ENCODE measurements at places on chromosomes 13 and 19. TPM values are rescaled to one million over a fixed set of nuclear protein-coding genes. Genes with fewer than 3 reads are reported as not detected.
A peak's percentile ranks its signal among the peaks of the same experiment; 100 is the strongest.

GRCh38 chr19:55687281-55688201, 12.5 kb downstream of the EPN1 start:
- no peaks in the 10 kb centered on the region for H3K27me3 ChIP-seq
- peak; percentile 83 for DNase-seq
- H3K4me1 ChIP-seq, result peaks cover 39% of the 10 kb centered on the region
- peaks cover 33% of the 10 kb centered on the region for H3K36me3 ChIP-seq
- peak overlapping the region; percentile 82 for H3K27ac ChIP-seq

- DNase-seq, result no peak
- H3K36me3 ChIP-seq, result peaks cover 6% of the 10 kb centered on the region
- H3K4me3 ChIP-seq, result no peak overlapping the region
- no peak overlapping the region for H3K27ac ChIP-seq
- H3K27me3 ChIP-seq, result no peaks in the 10 kb centered on the region
These were observed 59.5 kb downstream of the DPF1 start for GRCh38 chr19:38164526-38164925.

GRCh38 chr13:73715114-73715910, 418.9 kb downstream of the KLF12 start:
- peak overlapping the region; percentile 22 for H3K27ac ChIP-seq
- no peak overlapping the region for H3K4me3 ChIP-seq
- no peaks in the 10 kb centered on the region for H3K36me3 ChIP-seq
- DNase-seq, result no peak

DNA sequence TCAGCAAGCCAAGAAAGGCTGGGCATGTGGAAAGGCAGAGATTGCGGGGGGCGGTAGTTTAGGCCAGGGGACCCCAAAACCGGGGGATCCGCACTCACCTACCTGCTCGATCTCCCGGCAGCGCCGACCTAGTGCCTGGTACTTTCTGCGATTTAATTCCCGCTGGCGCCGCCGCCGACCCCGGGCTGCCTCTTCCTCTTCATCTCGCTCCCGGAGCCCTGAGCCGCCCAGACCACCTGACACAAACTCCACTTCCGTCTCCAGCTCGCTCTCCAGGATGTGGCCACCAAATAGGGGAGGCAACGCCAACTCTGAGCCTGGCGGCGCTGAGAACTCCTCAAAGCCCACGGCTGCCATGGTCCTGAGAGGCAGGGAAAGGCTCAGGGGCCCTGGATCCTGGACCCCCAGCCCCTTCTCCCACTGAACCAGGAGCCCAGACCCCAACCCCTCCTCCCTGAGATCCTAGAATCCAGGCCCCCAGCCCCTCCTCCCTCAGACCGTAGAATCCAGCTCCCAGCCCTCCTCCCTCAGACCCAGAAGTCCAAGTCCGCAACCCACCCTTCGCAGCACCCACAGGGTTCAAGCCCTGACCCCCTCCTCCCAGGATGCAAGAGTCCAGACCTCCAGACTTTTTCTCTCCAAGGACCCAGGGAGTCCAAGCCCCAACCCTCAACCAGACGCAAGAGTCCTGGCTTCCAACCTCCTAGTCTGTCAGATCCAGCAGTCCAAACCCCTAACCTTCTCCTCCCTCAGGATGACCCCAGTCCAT, 933 bp downstream of the TFPT start:
- no peaks in the 10 kb centered on the region for H3K27me3 ChIP-seq
- peak; percentile 53 for DNase-seq
- peak overlapping the region; percentile 66 for H3K4me3 ChIP-seq

DNA sequence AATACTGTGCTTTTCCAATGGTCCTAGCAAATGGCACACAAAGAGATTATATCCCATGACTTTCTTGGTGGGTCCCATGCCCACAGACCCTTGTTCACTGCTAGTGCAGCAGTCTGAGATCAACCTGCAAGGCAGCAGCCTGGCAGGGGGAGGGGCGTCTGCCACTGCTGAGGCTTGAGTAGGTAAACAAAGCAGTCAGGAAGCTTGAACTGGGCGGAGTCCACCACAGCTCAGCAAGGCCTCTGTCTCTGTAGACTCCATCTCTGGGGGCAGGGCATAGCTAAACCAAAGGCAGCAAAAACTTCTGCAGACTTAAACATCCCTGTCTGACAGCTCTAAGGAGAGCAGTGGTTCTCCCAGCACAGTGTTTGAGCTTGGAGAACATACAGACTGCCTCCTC, 82.9 kb downstream of the ZNF737 start:
- H3K27me3 ChIP-seq, result no peaks in the 10 kb centered on the region
- no peak overlapping the region for H3K27ac ChIP-seq
- DNase-seq, result no peak
- H3K4me1 ChIP-seq, result no peaks in the 10 kb centered on the region
- no peaks in the 10 kb centered on the region for H3K36me3 ChIP-seq

GRCh38 chr13:59178344-59178743, 985.4 kb downstream of the DIAPH3 start:
- DNase-seq, result no peak
- H3K27me3 ChIP-seq, result no peaks in the 10 kb centered on the region
- no peak overlapping the region for H3K4me3 ChIP-seq
- H3K27ac ChIP-seq, result no peak overlapping the region
- H3K4me1 ChIP-seq, result no peaks in the 10 kb centered on the region

GRCh38 chr13:79631051-79631659, 150.2 kb downstream of the NDFIP2 start:
- no peak for DNase-seq
- H3K27me3 ChIP-seq, result no peaks in the 10 kb centered on the region
- no peaks in the 10 kb centered on the region for H3K36me3 ChIP-seq
- no peaks in the 10 kb centered on the region for H3K4me1 ChIP-seq

DNA sequence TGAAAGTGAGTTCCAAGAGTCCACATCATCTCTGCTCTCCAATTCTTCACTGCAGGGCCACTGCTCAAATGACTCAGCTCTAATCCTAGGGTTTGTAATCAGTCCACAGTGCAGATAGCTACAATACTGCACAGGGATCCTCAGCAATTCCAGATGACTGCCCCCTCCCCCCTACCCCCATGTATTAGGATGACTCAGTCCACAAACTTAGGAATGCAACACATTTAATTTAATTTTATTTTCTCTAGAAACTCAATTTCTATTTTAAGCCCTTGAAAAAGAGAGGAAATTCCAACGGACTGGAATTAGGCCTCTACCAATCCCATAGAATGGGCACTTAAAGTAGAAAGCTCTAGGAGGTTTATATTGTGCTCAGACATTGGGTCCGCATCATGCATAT, 173.8 kb upstream of the SOX21 start:
- H3K27me3 ChIP-seq, result no peaks in the 10 kb centered on the region
- H3K36me3 ChIP-seq, result no peaks in the 10 kb centered on the region
- no peaks in the 10 kb centered on the region for H3K4me1 ChIP-seq

GRCh38 chr19:17602872-17603510, 47.5 kb downstream of the COLGALT1 start:
- peaks cover 6% of the 10 kb centered on the region for H3K27me3 ChIP-seq
- H3K27ac ChIP-seq, result no peak overlapping the region
- H3K4me3 ChIP-seq, result no peak overlapping the region
- no peaks in the 10 kb centered on the region for H3K36me3 ChIP-seq
- no peak for DNase-seq

DNA sequence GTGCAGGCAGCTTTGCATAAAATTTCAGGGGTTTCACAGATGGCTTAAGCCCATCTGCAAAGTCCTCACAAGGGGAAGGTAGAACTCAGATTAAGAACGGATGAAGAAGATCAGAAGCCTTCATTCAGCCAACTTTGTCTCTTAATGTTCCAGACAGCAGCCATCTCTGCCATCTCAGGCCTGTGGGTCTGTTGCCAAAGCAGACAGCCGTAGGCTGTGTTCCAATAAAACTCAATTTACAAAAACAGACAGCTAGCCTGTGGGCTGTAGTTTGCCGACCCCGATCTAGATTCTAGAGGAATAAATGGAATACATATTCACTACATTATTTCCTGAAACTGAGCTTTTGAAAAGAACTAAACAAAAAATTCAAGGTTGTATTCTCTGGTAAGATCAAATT, 3.8 kb downstream of the DCUN1D2 start:
- H3K27me3 ChIP-seq, result no peaks in the 10 kb centered on the region
- H3K36me3 ChIP-seq, result no peaks in the 10 kb centered on the region
- H3K27ac ChIP-seq, result no peak overlapping the region
- H3K4me1 ChIP-seq, result peaks cover 7% of the 10 kb centered on the region

GRCh38 chr13:113915012-113915763, 51.3 kb upstream of the GAS6 start:
- no peak overlapping the region for H3K27ac ChIP-seq
- H3K4me3 ChIP-seq, result no peak overlapping the region
- H3K27me3 ChIP-seq, result no peaks in the 10 kb centered on the region

- H3K27ac ChIP-seq, result no peak overlapping the region
- no peaks in the 10 kb centered on the region for H3K36me3 ChIP-seq
- DNase-seq, result no peak
- H3K27me3 ChIP-seq, result no peaks in the 10 kb centered on the region
These were observed 7.8 kb upstream of the ATP12A start for GRCh38 chr13:24672141-24673132.

- H3K27ac ChIP-seq, result no peak overlapping the region
- H3K27me3 ChIP-seq, result no peaks in the 10 kb centered on the region
- no peaks in the 10 kb centered on the region for H3K36me3 ChIP-seq
- H3K4me1 ChIP-seq, result no peaks in the 10 kb centered on the region
- no peak for DNase-seq
These were observed 43.3 kb upstream of the C13orf46 start for GRCh38 chr13:114017028-114017630.

- no peaks in the 10 kb centered on the region for H3K36me3 ChIP-seq
- no peaks in the 10 kb centered on the region for H3K27me3 ChIP-seq
- no peaks in the 10 kb centered on the region for H3K4me1 ChIP-seq
- H3K4me3 ChIP-seq, result no peak overlapping the region
- H3K27ac ChIP-seq, result no peak overlapping the region
These were observed 188.4 kb downstream of the ITGBL1 start for GRCh38 chr13:101640788-101641400.

- H3K27ac ChIP-seq, result no peak overlapping the region
- no peaks in the 10 kb centered on the region for H3K4me1 ChIP-seq
- no peaks in the 10 kb centered on the region for H3K36me3 ChIP-seq
- no peak overlapping the region for H3K4me3 ChIP-seq
- H3K27me3 ChIP-seq, result no peaks in the 10 kb centered on the region
These were observed 103.7 kb upstream of the USP29 start for GRCh38 chr19:57016076-57016475.

- no peaks in the 10 kb centered on the region for H3K27me3 ChIP-seq
- no peaks in the 10 kb centered on the region for H3K36me3 ChIP-seq
- no peak overlapping the region for H3K4me3 ChIP-seq
- DNase-seq, result no peak
- no peaks in the 10 kb centered on the region for H3K4me1 ChIP-seq
- no peak overlapping the region for H3K27ac ChIP-seq
These were observed 209.6 kb downstream of the OLFM4 start for GRCh38 chr13:53238261-53238660.

DNA sequence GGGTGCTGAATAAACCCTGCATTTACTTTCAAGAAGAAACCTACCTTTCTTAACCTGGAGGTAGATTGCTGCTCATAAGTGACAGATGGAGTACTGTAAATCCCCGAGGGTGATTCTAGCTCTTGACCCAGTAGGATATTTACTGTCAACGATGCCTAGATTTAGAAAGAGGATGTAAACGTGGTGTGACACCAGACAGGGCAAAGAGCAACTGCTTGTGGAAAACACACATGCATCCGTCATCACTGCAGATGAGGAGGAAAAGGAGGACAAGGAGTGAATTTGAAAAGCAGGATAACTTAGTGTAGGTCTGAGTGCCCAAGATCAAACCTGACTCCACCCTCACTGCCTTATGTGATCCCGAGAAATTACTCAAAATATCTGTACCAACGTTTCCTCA, 9.8 kb upstream of the CLN5 start:
- H3K4me1 ChIP-seq, result peaks cover 5% of the 10 kb centered on the region
- no peaks in the 10 kb centered on the region for H3K36me3 ChIP-seq
- H3K27ac ChIP-seq, result no peak overlapping the region
- no peaks in the 10 kb centered on the region for H3K27me3 ChIP-seq

GRCh38 chr19:29277102-29277501, 64.2 kb upstream of the UQCRFS1 start:
- no peaks in the 10 kb centered on the region for H3K27me3 ChIP-seq
- H3K4me3 ChIP-seq, result no peak overlapping the region
- no peaks in the 10 kb centered on the region for H3K36me3 ChIP-seq
- no peak for DNase-seq
- no peak overlapping the region for H3K27ac ChIP-seq

DNA sequence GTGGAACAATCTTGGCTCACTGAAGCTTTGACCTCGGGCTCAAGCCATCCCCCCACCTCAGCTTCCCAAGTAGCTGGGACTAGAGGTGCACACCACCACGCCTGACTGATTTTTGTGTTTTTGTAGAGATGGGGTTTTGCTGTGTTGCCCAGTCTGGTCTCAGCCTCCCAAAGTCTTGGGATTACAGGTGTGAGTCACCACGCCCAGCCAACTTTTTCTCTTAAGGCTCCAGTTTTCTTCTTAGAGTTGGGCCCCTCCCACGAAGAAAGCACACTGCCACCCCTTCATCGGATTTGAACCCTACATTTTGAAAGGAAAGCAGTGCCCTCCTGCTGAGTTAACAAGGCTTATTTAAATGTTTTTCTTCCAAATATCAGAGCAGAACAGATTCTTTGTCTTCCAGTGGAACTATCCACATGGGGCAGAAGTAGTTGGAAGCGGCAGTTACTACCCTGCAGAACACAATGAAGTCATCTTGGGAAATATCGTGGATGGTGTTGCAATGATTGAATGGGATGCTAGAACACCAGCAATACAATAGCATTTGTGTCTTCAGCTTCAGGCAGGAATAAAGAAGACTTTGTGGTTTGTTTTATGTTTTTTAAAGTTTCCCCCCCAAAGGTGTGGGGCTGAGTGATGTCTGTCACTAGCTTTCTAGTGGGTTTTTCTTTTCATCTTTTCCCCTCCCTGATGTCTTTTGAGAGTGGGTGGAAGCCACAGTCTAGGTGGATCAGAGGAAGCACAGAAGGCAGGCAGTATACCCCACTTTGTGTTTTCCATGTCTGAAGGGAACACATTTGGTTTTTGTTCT, 8.9 kb downstream of the ACTN4 start:
- no peaks in the 10 kb centered on the region for H3K27me3 ChIP-seq
- H3K36me3 ChIP-seq, result no peaks in the 10 kb centered on the region
- no peak for DNase-seq
- H3K27ac ChIP-seq, result peak overlapping the region; percentile 95
- H3K4me3 ChIP-seq, result no peak overlapping the region

GRCh38 chr13:29901710-29902631, 51.6 kb upstream of the UBL3 start:
- H3K36me3 ChIP-seq, result no peaks in the 10 kb centered on the region
- peak overlapping the region; percentile 71 for H3K27ac ChIP-seq
- peaks cover 12% of the 10 kb centered on the region for H3K4me1 ChIP-seq
- peak; percentile 66 for DNase-seq
- H3K27me3 ChIP-seq, result no peaks in the 10 kb centered on the region

GRCh38 chr19:46018729-46019251, 4.1 kb downstream of the PGLYRP1 start:
- no peak overlapping the region for H3K27ac ChIP-seq

- H3K4me3 ChIP-seq, result no peak overlapping the region
- no peak for DNase-seq
- H3K36me3 ChIP-seq, result no peaks in the 10 kb centered on the region
These were observed 14.9 kb upstream of the FRY start for GRCh38 chr13:32016631-32017030.

GRCh38 chr19:8045872-8046568, 6.5 kb upstream of the CCL25 start:
- no peak for DNase-seq
- no peak overlapping the region for H3K27ac ChIP-seq
- no peaks in the 10 kb centered on the region for H3K27me3 ChIP-seq
- no peaks in the 10 kb centered on the region for H3K36me3 ChIP-seq
- no peak overlapping the region for H3K4me3 ChIP-seq
- H3K4me1 ChIP-seq, result peaks cover 6% of the 10 kb centered on the region

MAB21L1 gene
- total RNA-seq, result not detected

USP12 gene
- total RNA-seq, result 28.0 TPM

WTIP gene
- 2.1 TPM for total RNA-seq

LYPD3 gene
- 0.42 TPM for total RNA-seq

TLE6 gene
- total RNA-seq, result 3.8 TPM

RASAL3 gene
- total RNA-seq, result 2.5 TPM

GRK1 gene
- 0.10 TPM for total RNA-seq

OR4F17 gene
- not detected for total RNA-seq

DOCK9 gene
- 52.4 TPM for total RNA-seq

CGB8 gene
- total RNA-seq, result not detected
